Activated CD4-positive, alpha-beta T cell treated with anti-CD3 and anti-CD28 coated beads, Interleukin-2, Interleukin-4, amounts not matched to agents 100 ng/mL and 50 ng/mL, durations not matched to agents 16 hours and 8 hours (primary cell): ENCODE measurements at places on chromosomes 3 and 15.

- DNase-seq: no peak
Measured at GRCh38 chr15:85497172-85497569, 116.8 kb downstream of the AKAP13 start.

GRCh38 chr3:14406336-14406735, 3.9 kb downstream of the SLC6A6 start:
- DNase-seq: no peak

GRCh38 chr3:195438371-195438770, 4.4 kb downstream of the ACAP2 start:
- no peak for DNase-seq

DNA sequence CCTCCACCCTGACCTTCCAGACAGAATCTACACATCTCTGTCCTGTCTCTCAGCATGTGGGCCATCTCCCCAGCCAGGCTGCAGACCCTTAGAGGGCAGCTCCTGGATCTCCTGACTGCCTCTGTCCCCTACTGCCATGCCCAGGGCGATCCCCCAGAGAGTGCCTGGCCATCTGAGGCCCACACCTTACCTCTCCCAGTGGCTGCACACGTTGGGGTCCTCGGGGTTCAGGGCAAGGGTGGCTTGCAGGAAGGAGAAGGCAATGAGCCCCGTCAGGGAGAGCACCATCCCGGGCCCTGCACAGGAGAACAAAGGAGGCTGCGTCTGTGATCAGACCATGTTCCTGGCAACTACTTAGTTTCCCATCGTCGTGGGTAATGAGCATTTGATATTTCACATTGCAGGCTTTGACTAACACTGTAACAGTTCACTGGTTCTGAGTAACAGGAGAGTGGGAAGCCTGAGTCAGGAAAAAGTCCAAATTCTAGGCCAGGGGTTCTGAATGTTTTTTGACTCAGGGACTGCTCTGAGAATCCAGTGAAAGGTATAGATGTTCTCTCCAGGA, 125.4 kb downstream of the MEGF11 start:
- no peak for DNase-seq

DNA sequence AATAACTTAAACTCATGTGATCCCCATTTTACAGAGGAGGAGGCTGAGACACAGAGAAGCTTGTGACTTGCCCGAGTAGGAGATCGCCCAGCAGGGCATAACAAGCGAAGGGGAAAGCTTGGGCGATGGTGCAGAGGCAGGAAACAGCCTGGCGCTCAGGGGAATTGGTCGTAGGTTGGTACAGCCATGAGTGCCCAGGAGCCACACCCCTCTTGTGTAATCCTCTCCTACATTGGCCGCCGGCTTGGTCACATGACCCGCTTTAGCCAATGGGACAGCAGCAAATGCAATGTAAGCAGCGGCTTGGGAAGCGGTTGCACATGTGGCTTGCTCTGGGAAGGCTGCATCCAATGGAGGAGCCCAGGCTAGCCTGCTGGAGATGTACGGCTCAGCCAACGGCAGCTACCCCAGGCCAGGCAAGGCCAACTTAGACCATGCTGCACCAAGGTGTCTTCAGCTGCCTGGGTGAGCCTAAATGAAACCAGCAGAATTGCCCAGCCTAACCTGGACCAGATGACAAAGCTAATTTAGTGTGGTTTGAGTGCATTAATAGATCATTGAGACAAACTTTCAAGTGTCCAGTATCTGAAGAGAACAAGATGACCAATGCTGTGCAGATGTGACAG, 50.3 kb upstream of the SLC6A6 start:
- DNase-seq: peak; percentile 11

DNA sequence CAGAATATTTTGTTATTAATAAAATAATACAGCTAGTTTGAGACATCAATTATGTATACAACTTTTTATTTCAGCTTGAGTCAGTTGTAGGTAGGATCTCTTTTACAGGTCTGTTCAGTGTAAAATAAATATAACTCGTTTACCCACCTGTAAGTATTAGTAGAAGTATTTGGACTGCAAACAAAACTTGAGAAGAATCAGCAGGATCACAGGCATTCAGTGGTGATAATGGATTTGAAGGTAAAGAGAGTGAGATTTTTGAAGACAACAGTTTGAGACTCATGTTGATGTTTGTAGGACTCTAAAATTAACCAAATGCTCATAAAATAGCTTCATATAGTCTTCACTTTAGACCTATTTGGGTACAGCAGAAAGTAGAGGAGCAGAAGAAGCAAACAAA, 35.5 kb upstream of the CCNB2 start:
- DNase-seq: no peak

DNA sequence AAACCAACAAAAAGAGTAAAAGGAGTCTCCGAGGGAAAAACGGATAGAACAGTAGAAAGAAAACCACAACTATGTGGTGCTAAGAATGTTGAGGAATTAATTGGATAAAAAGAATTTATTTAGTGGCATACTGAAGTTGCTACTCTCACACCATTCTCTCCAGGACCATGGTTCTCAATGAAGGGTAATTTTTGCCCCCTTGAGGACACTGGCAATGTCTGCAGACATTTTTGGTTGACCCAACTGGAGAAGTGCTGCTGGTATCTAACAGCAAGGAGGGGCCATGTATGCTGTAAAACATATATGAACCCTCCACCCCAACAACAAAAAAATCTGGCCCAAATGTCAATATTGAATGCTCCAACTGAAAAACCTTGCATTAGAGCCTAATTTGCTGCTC, 85.9 kb upstream of the CSPG5 start:
- DNase-seq: no peak
